Left lobe of liver (tissue), 2 donors: ENCODE measurements at places on chromosomes 5 and 9. TPM values are rescaled to one million over a fixed set of nuclear protein-coding genes. Genes with fewer than 3 reads are reported as not detected.

The RPL7A gene
- 609 TPM for total RNA-seq

The FAM78A gene
- 1.2 TPM for total RNA-seq

The DOK3 gene
- total RNA-seq, result 3.2 TPM

The SPATA31C1 gene
- not detected for total RNA-seq

The ZFP62 gene
- total RNA-seq, result 7.3 TPM

The CCNO gene
- total RNA-seq, result not detected

The FNIP1 gene
- 15.0 TPM for total RNA-seq
